ENCODE measurements at places on chromosomes 3 and 15.
A peak's percentile ranks its signal among the peaks of the same experiment; 100 is the strongest.

GRCh38 chr15:63060699-63061098 lies 18.2 kb downstream of the TPM1 start:
- no peak for DNase-seq

DNA sequence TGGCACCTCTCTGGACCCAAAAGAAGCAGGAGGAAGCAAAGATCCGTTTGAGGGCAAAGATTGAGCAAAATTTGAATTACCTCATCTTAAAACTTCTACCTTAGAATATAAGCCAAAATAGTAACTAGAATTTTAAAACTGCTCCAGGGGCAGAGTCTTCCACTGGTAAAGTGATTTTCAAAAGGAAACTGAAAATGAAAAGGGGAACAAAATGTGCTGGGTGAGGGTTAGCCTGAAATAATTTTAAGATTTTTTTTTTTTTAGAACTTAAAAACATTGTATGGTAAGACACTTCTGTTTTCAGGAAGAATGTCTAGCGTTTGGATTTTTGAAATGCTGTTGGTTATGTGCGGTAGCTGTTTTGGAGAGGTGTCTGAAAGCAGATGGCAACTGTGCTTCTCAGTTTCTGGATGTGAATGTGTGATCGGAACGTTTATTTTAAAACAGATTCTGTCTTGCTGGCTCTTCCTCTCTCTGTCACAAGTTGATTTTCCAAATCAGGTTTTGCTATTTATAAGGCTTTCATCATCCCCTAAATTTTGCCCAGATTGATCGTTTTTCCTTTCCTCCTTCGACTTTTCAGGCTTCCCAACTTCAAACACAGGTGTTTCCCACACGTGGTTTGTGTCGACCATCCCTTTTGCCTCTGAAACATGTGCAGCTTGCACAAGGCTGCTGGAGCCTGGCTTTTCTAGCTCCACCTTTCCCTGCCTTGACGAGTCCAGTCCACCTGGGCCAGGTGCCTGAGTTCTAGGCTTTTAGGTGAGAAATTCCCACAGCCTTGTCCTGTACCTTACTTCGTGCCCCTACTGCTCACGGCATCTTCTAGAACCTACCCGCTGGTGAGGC lies 3.3 kb downstream of the LRRK1 start:
- DNase-seq = no peak

GRCh38 chr3:73094129-73094528 lies 32.7 kb downstream of the EBLN2 start:
- DNase-seq = no peak

DNA sequence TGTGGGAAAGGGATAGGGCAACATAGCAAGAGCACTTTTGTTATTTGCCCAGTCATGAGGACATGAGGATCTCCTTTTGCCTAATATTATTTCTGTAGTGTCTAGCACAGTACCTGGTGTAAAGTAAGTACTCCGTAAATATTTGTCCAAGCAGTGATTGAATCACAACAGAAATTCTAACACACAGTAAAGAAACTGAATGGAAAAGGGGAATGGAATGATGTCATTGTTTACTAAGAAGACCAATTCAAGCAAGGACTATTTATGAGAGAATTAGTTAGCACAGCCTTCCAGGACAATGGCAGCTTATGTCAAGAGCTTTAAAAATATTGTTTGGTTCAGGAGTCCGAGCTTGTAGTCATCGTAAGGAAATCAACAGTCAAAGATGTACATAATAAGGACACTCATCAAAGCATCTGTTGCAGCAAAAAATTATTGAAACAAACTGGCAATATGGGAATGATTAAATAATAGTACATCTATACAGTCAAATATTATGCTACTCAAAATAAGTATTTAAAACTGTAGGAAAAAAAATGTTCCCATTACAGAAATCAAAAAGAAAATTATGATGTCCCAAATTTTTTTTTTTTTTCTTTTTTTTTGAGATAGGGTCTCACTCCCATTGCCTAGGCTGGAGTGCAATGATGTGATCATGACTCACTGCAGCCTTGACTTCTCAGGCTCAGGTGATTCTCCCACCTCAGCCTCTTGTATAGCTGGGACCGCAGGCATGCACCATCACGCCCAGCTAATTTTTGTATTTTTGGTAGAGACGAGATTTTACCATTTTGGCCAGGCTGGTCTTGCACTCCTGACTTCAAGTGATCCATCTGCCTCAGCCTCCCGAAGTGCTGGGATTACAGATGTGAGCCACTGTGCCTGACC lies 17.9 kb downstream of the CAPN7 start:
- DNase-seq = no peak

- no peak for DNase-seq
Measured at GRCh38 chr15:75902129-75902557, 1.5 kb upstream of the FBXO22 start.

DNA sequence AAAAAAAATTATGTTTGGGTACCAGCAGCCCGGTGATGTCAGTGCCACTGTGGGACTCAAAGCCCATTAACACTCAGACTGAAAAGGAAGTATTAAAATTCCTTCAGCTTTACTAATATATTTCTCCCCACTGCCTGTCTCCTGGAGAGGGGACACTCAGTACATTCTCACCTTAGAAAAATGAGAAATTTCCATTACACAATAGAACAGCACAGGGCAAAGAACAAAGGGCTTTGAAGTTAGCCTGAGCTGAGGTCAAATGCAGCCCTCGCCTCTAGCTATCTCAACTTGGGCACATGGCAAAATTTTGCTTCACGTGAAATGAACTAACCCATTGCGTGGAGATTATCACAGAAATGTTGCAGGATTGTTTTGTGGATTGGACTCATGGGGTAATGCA lies 80.8 kb downstream of the RARB start:
- DNase-seq = no peak

- no peak for DNase-seq
Measured at GRCh38 chr3:125079675-125080045, 23.9 kb upstream of the HEG1 start.

DNA sequence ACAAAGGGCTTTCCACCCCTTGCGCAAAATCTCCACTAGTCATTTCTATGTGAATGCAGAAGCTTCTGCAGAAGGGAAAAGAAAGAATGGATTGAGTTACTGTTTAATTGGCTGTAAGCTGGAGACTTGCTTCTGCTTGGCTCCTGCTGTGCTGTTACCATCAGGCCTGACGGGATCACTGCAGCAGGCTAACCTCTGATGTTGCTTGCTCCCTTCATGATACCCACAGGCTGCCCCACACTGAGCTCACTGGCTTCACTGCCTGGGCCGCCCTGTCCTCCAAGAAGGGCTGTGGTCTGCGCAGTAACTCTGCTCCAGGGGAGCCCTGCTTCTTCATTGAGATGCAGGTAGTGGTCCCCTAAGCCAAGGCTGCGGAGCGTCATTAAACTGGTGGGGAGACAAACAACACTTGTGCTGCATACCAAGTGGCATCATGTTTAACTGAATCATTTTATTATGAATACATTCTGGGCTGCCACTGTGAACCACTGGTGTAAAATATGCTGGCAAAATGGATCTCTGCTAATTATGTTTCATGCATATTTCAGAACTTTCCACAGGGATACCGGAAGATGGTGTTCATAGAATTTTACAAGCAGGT lies 78.6 kb downstream of the WDR49 start:
- no peak for DNase-seq

DNA sequence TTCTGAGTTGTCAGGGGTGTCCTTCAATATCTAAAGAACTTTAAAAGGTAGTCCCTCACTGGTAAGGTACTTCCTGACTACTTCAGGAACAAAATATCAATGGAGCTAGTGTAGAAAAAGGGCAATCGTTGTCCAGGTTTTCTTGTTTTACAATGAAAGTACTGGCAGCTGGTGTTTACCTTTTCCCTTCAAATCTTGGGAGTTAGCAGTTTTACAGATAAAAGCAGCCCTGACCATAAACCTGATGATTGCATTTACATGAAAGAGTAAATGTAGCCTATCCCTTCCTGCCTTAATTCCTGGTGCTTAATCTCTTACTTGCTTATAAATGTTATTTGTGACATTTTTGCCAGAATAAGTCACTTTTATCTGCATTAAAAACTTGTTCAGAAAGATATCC lies 559.9 kb upstream of the ARPP21 start:
- DNase-seq = no peak

DNA sequence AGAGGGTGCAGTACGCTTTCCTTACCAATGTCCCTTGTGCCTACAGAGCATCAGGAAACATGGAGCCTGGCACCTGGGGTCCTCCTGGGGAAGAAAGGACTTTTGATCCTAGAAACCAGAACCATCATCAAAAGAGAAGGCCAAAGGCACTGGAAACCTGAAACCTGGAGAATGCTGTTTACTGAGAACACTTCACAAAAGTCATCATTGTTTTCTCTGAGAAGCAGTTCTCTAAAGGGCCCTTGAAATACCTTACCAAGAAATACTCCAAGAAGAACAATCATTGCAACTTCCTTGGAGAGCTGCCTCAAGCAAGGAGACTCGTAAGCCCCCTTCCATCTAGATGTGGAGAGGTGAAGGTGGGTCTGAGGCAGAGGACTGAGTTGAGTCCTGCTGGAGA lies 66.0 kb downstream of the TLE3 start:
- DNase-seq = no peak

DNA sequence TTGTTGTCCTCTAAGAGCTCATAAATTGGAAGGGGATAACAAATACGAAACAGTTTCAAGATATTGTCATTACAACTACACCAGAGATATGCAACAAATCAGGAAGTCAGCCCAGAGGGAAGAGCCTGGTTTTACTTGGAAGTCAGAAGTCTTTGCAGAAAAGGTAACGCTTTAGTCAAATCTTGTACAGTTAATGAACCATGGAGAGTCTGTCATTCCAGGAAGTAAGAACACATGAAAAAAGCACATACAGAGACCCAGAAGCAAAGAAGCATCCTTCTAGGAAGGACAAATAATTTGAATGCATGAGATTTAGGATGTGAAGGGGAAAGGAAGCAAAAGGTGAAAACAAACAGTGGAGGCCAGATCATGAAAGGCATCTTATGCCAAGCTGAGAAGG lies 19.6 kb downstream of the DYNC1LI1 start:
- no peak for DNase-seq

DNA sequence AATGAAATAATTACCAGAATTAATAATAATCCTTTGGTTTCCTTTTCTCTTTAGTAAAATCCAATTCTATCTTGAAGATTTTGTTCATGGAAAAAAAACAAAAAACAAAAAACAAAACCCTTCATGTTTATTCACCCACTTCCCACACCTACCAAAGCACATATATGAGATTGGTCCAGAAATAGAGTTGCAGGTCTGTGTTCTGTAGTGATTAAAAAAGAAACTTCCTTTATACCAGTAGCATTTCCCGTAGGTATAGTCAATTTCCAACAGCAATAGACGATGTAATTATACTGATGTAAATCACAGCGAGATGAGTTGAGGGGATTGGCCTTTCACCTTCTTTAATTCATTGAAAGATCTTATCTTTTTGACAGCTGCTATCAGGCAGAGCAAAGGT lies 194.6 kb downstream of the SOX2 start:
- no peak for DNase-seq

- no peak for DNase-seq
Measured at GRCh38 chr3:138072796-138073195, 42.6 kb downstream of the DZIP1L start.

GRCh38 chr3:57951066-57951882 lies 56.9 kb upstream of the FLNB start:
- DNase-seq = peak; percentile 43

- no peak for DNase-seq
Measured at GRCh38 chr3:112889357-112889756, 42.7 kb upstream of the CD200R1L start.

DNA sequence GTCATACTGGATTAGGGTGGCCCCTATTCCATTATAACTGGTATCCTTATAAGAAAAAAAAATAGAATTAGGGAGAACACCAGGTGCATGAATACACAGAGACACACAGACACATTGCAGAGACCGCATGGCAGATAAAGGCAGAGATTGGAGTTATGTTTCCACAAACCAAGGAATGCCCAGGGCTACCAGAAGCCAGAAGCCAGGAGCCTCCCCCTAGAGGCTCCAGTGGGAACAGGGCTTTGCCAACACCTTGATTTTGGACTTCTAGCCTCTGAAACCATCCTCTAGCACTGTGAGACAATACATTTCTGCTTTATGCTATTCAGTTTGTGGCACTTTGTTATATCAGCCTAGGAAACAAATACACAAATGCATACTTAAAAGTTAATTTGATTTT lies 10.4 kb downstream of the GOLM2 start:
- no peak for DNase-seq

DNA sequence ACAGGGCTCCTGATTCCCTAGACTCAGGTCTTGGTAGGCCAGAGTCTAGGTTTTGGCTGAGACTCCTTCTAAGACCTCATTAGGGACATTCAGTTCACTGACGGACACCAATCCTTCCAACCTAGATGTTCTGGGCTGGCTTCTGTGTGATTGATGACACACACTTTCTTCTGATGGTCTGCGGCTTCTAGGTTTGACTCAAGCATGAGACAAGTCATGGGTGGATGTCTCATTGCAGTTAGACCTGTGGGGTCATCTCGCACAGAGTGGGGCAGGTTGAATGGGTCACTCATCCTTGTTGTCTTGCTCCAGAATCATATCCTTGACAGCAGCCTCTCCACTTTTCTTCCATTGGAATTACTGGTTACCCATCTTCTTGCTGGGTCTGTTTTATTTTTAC lies 35.8 kb downstream of the ARNT2 start:
- DNase-seq = no peak

DNA sequence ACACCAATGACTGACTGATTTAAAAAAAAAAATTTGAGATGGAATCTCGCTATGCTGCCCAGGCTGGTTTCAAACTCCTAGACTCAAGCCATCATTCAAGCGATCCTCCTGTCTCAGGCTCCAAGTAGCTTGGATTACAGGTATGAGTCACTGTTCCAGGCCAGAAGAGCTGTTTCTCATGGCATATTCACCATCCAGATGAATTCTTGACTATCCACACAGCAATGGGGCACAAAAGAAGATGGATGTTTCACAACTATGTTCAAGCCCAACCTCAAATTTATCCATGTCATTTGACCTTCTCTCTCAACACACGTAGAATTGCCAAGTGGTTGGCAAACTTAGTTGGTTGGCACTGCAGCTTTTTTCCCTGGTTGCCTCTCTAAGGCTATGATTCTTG lies 40.6 kb downstream of the PRICKLE2 start:
- no peak for DNase-seq

GRCh38 chr3:111895071-111895470 lies 36.0 kb downstream of the PHLDB2 start:
- no peak for DNase-seq

DNA sequence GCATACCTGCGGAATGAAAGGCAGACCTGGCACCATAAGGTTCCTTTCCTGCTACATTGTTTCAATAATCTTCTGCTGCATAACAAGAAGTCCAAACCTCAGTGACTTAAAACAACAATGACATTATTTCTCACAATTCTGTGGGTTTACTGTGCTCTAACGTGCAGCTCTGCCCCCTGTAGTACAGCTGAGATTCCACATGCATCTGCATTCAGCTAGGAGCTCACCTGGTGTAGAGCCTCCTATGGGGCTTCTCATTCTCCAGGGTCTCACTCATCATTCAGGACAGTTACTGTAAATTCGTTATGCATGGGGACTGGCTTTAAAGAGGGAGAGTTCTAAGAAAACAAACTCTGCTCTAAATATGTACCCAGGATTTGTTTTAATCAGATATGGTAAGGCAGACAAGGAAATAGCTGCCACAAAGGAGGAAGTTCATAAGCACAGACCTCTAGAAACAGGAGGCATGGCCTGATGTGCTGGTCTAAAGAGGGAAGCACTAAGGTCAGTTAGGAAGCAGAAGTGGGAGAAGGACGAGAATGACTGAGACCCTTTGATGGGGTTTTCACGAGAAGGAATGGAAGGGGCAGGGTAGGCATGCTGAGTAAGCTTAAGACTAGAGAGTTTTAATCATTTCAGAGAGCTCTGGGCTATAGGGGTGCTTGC lies 347.0 kb downstream of the NEK10 start:
- DNase-seq = no peak

- no peak for DNase-seq
Measured at GRCh38 chr3:193800138-193801043, 207.4 kb downstream of the OPA1 start.

GRCh38 chr3:35653347-35653746 lies 14.0 kb downstream of the ARPP21 start:
- no peak for DNase-seq

All from CD4-positive, alpha-beta T cell treated with Interleukin-4 for 1 hour (primary cell).